ENCODE measurements at places on chromosomes 5 and 9.

DNA sequence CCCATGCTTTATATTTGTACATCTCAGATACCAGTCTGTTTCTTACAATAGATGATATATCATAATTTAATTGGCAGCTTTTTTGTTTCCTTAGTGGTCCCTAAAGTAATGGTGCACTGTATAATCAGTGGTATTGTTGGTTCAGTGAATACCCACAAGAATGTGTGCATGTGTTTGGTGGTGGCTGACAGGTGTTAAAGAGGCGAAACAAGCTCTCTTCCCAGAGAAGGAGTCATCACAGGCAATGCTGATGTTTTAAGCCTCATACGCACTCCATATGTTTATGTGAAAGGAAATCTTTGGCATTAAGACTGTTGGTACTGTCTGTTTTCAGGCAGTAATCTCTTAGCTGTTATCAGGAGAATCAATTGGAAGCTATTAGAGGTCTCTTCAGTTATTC lies 49.2 kb upstream of the KIAA1958 start:
- DNase-seq: no peak

DNA sequence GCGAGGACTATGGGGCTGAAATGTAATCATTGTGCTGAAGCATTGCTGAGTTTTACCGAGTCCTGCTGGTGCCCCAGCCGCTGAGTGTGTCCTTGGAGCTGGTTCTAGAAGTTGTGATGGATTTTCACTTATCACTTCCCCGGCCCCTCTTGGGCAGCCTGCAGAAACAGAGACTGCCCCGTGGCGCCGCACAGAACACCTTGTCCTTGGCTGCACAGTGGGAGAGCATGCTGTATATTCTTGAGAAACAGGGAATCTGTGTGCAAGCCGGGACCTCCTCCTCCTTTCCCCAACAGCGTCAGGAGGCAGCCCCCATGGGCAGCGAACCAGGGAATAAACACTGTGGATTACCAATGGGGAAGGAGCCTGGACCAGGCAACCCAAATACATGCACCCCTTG lies 90.6 kb upstream of the RUFY1 start:
- DNase-seq: no peak

DNA sequence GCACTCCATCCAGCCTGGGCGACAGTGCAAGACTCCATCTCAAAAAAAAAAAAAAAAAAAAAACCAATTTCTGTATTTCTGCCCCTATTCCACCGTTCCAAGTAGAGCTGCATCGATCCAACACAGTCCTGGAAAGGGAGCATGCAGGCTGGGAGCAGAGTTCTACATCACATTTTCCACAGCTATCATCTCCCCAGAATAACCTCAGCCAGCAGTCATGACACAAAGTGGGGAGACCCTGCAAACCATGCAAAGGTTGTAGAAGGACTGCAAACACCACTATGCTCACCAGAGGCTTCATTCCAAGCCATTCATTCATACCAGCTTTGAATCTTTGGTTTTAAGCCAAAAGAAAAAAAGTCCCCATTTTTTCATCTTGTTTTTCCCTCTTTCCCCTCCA lies 20.8 kb upstream of the ZNF354A start:
- DNase-seq: no peak

DNA sequence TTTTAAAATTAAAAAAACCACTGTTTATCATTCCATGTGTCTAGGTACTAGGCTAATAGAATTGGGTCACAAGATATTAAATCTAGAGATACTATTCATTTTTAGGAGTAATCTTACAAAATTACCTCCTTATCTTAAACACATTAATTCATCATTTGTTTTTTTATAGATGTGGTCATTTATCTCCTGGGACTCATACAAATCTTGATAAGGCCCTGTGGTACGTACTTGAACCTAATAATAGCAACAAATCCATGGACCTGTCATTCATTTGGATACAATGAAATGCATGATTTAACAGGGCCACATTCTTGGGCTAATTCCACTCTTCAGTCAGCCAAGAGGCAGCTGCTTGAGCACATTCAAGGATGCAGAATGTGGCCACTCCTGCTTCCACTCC lies 66.4 kb upstream of the MARCHF11 start:
- DNase-seq: no peak

GRCh38 chr9:128442150-128442549 lies 13.7 kb upstream of the ODF2 start:
- DNase-seq: no peak

DNA sequence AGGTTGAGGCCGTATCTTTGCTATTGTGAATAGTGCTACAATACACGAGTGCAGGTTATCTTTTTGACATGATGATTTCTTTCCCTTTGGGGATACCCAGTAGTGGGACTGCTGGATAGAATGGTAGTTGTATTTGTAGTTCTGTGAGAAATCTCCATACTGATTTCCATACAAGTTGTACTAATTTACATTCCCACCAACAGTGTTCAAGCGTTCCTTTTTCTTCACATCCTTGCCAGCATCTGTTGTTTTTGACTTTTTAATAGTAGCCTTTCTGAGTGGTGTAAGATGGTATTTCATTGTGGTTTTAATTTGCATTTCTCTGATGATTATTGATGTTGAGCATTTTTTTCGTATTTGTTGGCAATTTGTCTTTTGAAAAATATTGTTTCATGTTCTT lies 41.4 kb downstream of the CNOT6 start:
- no peak for DNase-seq

- no peak for DNase-seq
Measured at GRCh38 chr5:148384380-148384737, 601 bp downstream of the FBXO38 start.

DNA sequence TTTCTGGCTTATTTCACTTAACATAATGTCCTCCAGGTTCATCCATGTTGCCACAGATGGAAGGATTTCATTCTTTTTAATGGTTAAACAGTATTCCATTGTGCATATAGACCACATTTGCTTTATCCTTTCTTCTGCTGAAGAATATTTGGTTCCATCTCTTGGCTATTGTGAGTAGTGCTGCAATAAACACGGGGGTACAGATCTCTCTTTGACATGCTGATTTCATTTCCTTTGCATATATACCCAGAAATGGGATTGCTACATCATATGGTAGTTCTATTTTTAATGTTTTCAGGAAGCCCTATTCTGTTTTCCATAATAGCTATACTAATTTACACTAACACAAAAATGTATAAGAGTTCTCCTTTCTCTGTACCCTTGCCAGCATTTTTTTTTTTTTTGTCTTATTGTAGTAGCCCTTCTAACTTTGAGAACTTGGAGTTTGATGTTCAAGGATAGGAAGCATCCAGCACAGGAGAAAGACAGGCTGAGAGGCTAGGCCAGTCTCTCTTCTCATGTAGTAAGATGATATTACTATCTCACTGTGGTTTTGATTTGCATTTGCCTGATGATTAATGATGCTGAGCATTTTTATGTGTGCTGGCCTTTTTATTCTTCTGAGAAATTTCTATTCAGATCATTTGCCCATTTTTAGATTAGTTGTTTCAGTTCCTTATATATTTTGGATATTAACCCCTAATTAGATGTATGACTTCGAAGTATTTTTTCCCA lies 592.2 kb upstream of the ZNF608 start:
- no peak for DNase-seq

DNA sequence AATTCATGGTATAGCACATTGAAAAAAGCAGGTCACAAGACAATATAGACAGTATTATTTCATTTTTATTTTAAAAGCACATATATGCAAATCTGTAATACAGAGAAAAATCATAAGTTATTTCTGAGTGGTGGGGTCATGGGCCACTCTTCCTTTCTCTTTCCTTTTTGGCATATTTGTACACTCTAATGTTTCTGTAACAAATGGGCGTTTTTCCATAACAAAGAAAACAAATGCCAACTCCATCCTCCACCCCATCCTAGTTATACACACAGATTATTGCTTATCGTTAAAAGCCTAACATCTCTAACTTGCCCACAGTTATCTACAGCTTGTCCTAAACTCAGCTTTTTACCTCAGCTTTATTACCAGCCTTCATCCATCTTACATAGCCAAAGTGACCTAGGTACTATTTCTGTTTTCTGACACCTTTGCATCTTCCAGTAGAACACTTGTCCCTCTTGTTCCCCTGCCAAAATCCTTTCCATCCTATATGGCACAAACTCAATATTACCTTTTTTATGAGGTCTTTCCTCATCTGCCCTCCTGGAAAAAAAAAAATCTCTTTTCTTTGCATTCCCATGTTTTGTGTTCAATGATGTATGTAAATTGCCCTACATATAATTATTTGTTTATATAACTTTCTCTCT lies 4.1 kb downstream of the KIAA0825 start:
- no peak for DNase-seq

- no peak for DNase-seq
Measured at GRCh38 chr5:112668016-112668415, 69.7 kb upstream of the APC start.

DNA sequence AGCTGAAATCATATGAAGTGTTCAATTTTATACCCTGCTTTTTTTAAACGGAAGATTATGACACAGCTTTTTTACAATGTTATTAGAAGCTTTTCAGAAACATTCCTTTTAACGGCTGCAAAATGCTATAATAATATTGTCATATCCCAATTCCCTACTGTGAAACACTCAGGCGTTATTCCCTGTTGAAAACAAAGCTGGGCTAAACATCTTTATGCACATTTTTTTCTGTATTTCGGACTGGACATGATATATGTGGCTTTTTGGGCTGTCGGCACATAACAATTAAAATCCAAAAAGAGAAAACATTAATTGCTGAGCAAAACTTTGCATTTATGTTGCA lies 12.0 kb upstream of the CTSL start:
- DNase-seq: no peak

DNA sequence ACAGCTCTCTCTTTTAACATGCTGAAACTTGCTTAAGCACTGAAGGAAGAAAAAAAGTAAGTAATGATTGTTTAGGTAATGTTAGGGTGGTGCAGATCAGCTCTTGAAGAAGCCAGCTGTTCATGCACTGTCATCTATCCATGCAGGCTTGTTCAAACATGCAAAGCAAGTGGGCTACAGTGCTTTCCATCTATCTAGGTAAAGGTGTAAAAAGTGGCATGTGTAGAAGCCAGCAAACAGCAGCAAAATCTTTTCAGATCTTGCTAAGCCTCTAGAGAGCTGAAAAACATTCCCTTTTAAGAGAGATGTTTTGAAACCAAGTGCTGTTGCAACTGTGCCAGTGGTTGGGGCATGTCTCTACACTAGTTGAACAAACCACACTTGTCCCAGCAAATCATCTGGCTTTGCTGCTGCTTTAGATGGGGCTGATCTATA lies 214.4 kb downstream of the EFNA5 start:
- DNase-seq: no peak

DNA sequence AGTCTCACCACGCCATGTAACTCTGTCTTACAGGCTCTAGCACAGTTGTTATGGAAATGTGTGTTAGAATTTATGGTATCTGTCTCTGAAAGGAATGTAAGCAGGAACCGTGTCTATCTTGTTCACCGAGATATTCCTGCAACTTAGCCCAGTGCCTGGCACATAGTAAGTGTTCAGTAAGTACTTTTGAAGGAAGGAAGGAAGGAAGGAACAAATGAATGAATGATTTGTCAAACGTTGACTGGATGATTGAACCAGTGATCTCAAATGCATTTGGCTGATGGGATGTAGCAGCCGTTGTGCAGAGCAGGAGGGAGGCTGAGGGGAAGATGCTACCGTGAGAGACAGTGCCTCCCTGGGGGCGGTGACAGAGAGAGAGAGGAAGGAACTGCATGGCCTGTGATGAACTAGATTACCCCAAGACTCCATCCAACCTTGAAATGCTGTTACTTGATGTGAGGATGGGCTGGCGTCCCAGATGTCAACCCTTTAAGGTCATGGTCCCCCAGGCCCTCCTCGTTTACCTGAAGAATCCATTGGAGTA lies 47.5 kb upstream of the PPARGC1B start:
- no peak for DNase-seq

GRCh38 chr9:14027116-14027800 lies 286.7 kb downstream of the NFIB start:
- no peak for DNase-seq

GRCh38 chr5:22258139-22258538 lies 595.0 kb downstream of the CDH12 start:
- no peak for DNase-seq

DNA sequence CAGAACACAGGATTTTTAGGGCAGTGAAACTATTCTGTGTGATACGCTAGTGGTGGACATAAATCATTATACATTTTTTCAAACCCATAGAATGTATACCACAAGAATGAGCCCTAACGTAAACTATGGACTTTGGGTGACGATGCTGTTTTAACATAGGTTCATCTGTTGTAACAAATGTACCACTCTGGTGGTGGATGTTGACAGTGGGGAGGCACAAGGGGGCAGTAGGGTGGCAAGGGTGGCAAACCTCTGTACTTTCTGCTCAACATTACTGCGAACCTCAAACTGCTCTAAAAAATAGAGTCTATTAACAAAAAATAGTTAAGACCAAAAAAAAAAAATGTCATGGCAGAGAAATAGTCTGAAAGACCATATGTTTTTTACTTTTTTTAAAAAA lies 9.1 kb upstream of the MVB12B start:
- DNase-seq: peak; percentile 50

DNA sequence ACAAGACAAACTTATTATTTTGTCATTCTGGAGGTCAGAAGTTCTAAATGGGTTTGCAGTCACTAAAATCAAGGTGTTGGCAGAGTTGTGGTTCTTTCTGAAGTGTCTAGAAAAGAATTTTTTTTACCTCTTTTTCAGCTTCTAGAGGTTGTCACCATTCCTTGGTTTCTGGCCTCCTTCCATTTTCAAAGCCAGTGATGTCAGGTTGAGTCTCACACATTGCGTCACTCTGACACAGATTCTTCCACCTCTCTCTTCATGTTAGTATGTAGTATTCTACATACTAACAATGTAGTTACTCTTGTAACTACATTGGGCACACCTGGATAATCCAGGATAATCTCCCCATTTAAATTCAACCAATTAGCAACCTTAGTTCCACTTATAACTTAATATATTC lies 290.3 kb downstream of the RFX3 start:
- no peak for DNase-seq

DNA sequence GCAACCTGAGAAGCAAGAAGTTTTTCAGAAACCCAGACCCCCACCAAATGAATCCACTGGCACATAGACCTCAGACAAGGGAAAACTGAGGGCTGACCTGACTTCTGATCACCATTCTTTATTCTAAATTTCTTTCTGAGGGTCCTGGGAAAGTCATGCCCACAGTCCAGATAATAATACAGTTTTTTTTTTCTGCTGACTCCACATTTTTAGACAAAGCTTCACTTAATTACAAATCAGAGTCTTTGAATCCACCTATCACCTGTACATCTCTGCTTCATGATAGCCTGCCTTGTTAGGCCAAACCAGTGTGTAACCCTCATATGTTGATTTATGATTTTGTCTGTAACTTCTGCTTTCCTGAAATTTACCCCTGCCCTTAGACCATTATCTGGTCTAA lies 103.6 kb downstream of the PSAT1 start:
- DNase-seq: no peak

DNA sequence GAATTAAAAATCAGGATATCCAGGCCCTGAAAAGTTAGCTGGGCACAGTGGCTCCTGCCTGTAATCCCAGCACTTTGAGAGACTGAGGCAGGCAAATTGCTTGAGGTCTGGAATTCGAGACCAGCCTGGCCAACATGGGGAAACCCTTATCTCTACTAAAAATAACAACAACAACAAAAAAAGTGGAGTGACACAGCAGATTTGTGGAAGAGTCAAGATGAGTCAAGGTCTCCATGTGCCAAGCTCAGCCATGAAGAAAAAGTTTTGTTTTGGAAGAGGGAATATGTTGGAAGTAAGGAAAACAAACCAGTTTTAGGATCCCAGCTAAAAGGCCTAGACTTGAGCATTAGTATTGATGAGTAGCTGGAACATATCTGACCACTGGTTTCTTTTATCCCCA lies 14.7 kb downstream of the LRRC70 start:
- no peak for DNase-seq

Measured in CD4-positive, alpha-beta T cell treated with Interleukin-15 for 1 hour (primary cell).